CD4-positive, alpha-beta memory T cell (primary cell): ENCODE measurements at places on chromosomes 2 and 18. TPM values are rescaled to one million over a fixed set of nuclear protein-coding genes. Genes with fewer than 3 reads are reported as not detected.

- no peak for DNase-seq
Measured at GRCh38 chr2:124034265-124034664, 9.2 kb downstream of the CNTNAP5 start.

The MYO1B gene
- 0.14 TPM for total RNA-seq

DNA sequence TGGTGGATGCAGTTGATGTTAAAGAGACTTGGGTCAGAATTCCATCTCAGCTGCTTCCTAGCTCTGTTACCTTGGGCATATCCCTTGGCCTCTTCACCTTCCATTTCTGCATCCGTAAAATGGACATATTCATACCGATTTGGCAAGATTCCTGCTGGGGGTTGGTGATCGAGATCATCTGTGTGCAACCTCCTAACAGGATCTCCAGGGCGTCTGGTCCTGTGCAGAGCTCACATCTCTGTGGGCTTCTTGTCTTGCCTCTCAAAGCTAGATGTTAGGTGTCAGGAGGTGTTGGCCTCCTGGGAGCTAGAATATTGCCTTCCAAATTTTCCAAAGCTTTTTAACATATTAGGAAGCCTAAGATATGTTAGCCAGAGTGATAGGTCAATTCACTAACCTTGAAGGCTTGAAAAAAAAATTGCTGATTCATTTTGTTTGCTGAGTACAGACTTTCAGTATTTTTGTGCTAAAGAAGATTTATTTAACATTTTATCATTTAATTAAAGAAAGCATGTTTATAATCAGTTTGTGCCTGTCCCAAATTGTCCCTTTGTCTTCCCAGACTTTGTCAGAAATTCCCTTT, 69.7 kb upstream of the ZNF516 start:
- DNase-seq = no peak

- DNase-seq = no peak
Measured at GRCh38 chr2:216554755-216555154, 56.1 kb downstream of the RPL37A start.
